Pancreas (tissue), 10 donors: ENCODE measurements at places on chromosomes 7 and 10. TPM values are rescaled to one million over a fixed set of nuclear protein-coding genes. Genes with fewer than 3 reads are reported as not detected.

- no peak for DNase-seq
Observed at GRCh38 chr7:47352394-47352968, 229.4 kb downstream of the TNS3 start.

DNA sequence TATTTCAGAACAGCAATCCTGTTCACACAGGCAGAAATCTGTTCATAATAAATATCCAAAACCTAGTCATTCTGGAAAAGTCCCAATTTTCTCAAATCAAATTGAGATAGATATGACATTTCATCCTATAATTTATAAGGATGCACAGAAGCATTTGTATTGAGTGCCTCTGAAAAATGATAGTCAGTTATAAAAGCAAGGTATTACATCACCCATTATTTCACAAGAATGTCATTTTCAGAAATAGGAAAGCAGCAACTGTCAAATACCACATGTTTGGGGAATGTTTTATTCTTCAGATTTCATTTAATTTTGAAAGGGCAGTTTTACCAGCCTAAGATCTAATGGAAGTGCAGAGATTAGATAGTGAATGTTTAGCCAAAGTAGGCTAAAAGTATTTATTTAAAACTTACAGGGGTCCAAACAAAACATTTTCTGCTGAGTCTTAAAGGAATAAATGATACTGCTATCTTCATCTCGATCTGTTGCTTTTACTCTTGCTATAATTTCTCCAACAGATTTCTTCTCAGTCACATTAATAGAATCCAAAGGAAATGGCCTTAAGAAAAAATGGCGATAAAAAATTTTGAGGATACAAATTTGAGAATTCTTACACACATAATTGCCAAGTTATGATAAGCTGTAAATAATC lies 185.8 kb downstream of the HGF start:
- DNase-seq = no peak

DNA sequence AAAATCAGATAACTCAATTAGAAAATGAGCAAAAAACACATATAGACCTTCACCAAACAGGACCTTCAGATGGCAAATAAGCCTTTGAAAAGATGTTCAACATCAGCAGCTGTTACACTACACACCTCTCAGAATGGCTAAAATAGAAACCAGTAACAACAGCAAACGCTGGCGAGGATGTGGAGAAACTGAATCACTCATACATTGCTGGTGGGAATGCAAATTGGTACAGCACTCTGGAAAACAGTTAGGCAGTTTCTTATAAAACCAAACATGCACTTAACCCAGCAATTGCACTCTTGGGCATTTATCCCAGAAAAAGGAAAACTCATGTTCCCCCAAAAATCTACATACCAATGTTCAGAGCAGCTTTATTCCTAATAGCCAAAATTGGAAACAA lies 37.7 kb upstream of the SMARCD3 start:
- no peak for DNase-seq

The HOXA3 gene
- 0.38 TPM for polyA plus RNA-seq

The CNNM1 gene
- polyA plus RNA-seq = 1.6 TPM

The NODAL gene
- polyA plus RNA-seq = not detected
